AG04449 (cell line): ENCODE measurements at places on chromosomes 7 and 10.

DNA sequence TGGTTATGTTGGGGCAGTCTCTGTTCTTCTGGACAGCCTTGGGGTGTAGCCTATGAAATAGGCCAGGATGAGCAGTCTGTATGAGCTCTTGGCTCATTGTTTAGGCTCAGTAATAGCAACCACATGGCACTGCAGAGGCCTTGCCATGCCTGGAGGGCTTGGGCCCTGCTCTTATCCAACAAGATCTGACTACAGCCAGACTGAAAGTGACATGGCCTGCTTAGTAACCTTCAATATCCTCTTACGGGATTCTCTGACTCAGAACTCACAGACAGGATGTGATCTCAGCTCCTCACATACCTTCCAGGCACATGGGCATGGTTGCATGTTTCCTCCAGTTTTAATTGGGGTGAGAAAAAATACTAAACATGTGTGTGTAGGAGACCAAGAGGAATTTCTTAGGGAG lies 289.3 kb downstream of the PTEN start:
- peak; percentile 94 for DNase-seq

DNA sequence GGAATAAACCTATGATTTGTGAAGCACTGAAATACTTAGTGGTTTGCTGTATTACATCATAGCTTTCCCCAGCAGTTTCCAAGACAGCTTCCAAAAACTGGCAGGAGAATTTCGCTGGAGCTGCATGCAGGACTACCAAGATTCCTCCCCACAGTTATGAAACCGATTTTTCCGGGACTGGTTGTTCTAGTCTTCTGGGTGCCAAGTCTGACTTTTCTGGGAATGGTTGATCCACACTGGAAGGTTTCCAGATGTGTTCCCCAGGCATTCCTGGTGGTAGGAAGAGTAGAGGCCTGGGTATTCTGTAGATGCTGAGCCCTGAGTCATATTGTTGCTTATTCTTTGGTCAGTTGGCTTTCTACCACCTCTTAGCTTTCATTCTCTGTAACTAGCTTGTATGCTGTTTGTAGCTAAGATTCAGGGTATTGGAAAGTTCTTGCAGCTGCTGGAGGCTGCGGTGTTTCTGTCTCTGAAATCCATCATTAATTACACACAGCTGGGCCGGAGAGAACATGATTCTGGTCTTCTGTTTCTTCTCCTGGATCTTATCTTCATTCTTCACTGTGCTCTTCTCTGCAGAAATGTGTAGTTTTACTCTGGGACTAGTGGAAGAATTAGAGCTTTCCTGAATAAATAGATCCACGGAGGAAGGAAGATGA lies 6.3 kb downstream of the ABCC2 start:
- peak; percentile 84 for DNase-seq

GRCh38 chr10:57894361-57894760 lies 373.3 kb downstream of the IPMK start:
- DNase-seq, result no peak

DNA sequence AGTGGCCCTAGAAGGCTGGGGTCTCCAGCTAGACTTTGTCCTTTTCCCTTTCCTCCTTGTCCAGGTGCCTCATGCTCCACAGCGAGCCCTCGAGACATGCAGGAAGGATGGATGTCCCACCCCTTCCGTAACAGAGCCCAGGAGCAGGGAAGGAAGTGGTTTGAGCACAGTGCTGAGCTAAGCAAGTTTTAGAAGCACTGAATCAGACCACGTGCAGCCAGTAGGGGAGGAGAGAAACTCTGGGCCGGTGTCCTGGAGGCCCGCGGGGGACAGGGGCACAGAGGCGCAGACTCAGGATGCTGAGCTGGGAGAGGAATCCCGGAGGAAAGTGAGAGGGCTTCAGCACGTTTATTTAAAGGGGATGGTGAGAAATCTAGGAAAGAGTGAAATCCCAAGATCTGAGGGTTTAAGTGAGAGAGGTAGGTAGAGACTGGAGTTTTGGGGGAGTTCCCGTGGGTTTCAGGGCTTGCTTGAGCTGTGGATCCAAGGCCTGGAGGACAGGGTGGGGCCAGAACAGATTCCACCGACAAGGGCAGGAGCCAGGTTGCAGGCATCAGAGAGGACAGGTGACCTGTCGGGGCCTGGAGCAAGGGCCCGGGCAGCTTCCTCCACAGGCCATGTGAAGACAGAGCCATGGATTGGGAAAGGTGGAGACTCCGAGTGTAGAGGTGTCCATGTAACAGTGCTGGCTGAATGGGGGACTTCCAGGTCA lies 4.4 kb upstream of the IRF5 start:
- DNase-seq, result no peak

DNA sequence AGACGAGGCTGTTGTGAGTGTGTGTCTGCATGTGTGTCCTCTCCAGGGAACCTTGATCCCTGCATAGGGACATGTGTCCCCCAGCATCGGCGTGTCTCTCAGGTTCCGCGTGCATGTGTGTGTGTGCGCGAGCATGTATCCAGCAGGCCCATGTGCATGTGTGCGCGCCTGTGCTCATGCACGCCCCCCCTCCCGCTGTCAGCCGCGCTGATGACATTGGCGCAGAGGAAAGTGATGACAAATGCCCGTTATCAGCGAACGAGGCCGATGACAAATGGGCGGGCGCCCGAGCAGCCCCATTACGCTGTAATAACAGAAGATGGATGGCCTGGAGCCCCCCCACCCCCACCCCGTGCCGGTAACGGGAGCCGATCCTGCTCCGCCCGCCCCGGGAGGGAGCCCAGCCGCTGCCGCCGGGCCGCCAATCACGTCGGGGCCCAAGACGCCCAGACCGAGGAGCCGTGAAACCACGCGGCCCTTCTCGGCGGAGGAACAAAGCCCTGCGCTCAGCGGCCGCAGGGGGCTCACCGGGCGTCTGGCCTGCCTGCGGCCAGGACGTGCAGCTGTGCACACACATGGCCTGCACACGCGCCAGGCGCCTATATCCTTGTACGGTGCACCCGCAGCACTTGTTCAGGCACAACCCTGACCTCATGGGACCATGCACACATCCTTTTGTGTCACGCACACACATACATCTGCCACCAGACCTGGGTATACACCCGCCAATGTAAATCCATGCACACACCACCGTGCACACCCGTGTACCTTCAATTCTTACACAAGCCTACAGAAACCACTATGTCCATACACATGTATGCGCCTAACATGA lies 21.5 kb downstream of the POLL start:
- no peak for DNase-seq

GRCh38 chr7:22443370-22444180 lies 56.4 kb downstream of the STEAP1B start:
- no peak for DNase-seq

DNA sequence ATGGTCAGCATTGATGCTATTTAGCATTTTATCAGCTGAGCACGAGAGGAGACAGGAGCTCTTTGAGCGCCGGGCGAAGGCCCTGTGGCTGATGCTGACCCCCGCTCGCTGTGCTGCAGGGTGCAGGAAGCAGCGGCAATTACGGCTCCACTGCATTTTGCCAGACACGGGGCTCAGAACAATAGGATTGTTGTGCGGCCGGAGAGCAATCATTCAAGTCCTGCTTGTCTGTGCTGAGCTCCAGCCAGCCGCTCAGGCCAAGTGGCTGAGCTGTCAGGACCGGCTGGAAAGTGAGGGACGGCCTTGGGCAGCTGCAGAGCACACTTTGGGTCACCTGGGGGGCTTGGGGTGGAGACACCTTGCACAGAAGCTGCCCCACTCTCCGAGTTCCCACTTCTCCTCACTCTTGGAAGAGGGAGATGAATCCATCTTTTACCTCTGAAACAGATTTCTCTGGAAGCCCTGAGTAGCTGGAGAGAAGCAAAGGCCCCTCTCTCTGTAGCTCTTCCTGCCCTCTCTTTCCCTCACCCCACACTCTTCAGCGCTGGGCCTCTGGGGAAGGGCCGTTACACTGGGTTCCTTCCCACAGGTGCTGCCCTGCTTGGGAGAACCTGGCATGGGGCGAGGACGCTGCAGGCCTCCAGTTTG lies 17.3 kb upstream of the ADARB2 start:
- no peak for DNase-seq

GRCh38 chr10:55091691-55092328 lies 290.8 kb upstream of the PCDH15 start:
- no peak for DNase-seq

DNA sequence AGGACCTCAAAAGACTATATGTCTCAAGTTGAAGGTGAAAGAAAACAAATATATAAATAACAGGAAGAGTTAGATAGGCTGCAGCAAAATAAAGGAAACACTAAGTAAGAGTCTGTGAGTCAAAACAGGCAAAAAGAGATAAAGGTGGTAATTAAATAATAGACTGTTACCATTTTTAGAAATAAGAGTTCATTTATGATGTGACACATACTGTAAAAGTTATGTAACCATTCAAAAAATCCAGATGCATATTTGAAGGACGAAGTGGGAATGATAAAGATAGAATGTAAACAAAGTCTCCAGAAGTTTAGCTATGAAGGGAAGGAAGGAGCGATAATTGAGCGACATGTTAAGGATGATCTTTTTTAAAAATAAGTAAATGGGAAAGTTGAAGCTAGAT lies 50.5 kb downstream of the HECTD2 start:
- DNase-seq, result no peak

GRCh38 chr7:151008143-151008510 lies 16.2 kb downstream of the ATG9B start:
- DNase-seq, result no peak

DNA sequence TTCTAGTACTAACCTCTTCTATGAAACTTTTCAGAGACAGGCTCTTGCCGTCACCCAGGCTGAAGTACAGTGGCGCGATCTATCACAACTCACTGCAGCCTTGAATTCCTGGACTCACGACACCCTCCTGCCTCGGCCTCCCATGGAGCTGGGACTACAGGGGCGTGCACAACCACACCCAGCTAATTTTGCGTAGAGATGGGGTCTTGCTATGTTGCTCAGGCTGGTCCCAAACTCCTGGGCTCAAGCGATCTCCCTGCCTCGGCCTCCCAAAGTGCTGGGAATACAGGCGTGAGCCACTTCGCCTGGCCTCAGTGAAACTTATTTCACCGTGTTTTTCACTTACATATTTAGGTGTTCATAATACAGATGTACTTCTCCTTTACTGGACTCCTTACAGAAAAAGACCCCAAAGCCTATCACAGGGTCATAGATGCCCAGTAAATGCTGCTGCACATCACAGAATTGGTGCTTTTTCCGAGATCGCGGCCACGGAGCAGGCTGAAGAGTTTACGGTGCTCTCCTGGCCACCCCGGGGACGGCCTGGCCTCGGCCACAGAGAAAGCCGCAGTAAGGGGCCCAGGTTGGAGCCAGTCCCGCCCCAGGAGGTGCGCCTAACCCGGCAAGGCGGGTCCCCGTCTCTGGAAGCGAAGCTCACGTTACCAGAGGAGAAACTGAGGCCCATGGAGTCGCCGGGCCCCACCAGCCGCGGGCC lies 595 bp downstream of the TBL2 start:
- DNase-seq, result no peak

DNA sequence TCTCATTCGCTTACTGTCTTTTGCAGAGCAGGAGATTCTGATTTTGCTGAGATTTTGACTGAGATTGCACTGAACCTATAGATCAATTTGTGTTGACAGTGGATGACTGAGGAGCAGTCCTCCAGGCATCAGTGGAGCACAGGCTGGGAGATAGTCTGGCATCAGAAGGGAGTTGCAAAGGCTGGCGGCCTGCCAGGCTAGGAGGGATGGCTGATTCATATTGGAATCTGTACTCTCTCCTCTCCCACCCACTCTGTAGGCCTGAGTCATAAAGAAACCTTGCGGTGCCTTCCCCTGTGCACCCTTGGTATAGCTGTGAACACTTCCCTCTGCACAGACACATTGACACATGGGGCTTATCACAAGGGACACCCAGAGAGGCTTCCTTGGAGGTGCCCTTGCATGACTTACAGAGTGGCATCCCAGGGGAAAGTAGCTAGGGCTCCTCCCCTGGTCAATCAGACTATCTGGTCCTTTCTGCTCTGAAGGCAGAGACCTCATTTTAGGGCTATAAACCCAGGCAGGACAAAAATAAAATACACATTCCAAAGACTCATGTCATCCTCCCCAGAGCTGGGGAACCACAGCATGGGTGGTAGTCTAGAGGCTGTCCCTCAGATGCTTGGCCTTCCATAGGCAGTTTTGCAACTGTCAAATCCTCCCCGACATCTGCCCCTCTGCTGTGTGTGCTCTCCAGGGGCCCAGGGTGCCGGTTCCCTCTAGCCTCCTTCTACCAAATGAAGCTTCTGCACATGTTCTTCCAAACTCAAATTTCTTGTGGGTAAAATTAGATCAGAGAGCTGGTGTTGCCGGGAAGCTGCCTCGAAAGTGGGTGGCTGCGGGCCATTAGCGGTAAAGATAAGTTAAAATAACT lies 37.4 kb upstream of the EEPD1 start:
- peak; percentile 85 for DNase-seq

DNA sequence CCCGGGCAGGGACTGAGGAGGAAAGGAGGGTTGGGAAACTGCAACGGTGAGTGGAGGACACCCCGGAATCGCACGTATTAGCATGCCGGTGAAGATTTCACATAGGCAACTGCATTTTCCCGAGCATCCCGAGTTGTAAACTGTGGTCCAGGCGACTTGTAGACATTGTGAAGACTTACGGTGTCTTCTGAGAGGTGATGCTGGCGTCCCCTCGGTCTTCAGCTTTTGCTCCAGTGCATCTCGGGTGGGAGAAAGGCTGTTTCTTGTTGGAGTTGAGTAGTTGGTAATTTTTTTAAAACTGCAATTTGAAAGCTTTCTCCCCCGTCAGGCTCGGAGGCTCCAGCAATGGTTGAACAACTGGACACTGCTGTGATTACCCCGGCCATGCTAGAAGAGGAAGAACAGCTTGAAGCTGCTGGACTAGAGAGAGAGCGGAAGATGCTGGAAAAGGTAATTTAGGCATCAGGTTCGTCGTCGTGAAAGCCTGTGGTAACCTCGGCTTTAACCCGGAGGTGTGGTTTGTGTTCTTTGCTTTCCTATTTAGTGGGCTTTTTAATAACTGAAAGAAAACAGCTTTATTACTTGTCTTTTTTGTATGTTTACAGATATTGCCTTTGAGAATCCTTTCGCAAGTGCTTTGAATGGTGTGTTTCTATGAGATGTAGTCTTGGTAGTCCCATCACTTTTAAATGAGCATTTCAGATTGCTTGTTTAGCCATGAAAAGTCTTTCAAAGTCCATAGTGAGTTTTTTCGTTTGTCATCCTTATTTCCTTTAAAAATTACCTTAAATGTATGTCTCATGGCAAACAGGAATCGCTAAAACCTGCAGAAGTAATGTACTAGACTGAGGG lies 687 bp downstream of the HELLS start:
- DNase-seq, result no peak

DNA sequence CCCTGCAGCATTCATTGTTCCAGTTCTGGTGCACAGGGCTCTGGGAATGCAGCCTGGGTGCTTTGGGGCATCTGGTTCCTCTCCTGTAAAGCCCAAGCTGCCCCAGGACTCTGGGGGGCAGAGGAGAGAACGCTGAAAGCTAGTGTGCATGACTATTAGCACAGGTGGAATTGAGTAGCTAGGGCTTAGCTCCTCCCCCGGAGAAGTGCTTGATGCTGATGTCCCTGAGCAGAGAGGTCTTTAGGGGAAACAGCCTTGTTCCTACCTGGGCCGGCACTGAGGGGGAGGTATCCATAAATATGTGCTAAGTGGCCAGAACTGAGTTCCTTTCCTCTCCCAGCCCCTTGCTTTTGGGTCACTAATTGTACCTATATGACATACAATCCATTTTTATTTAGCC lies 3.9 kb downstream of the ADCY1 start:
- no peak for DNase-seq

GRCh38 chr10:13168781-13169180 lies 7.4 kb downstream of the MCM10 start:
- no peak for DNase-seq
